ENCODE measurements at places on chromosomes 4 and X.

- no peak for DNase-seq
These were observed 415.0 kb downstream of the ZNF674 start for GRCh38 chrX:46130247-46130646.

DNA sequence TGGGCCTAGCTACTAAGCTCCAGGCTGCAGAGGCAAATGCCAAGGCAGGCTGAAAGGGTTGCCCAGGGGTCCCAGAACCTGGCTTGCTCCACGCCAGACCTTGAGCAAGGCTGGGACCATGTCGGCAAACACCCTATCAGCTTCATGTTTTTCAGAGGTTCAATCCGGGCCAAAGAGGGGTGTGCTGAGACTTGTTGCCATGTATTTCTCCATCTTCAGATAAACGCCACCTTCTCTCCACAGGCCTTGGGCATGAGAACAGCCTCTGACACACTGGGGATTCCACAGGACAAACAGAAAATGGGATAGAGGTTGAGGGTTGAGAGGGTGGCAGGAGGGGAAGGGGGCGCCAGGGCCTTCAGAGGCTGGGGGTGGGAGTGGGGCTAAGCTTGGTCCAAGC lies 8.6 kb downstream of the PJA1 start:
- no peak for DNase-seq

GRCh38 chrX:53743244-53743643 lies 56.7 kb upstream of the HUWE1 start:
- DNase-seq = no peak

DNA sequence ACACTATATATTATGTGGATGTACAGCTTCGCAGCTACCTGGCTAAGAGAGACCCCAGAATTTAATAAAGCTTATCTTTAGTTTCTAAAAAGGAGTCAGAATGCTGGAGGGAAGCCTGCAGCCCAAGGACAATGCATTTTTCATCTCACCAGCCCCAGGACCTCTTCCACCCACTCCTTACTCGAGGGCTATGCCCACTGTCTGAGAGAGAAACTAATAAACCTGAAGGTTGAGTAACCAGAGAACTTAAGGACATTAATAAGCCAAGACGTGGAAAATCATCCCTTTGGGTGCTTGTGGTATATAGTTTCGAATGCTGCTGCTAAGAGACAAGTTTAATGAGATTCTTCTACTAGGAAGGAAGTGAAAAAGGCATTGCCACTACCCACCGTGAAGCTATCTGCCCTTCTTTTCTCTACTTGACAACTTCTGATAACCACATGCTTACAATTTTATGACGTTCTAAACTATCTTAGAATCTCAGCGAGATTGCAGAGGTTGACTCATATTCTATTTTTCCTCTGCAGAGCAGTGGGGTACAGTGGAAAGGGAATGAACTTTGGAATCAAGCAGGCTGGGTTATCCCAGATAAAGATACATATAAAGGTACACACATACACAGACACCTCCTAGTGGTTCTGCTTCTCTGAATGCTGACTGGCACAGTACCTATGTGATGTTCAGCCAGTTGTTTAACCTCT lies 3.3 kb downstream of the RELL1 start:
- no peak for DNase-seq

- no peak for DNase-seq
These were observed 163.6 kb upstream of the PLAC1 start for GRCh38 chrX:134821901-134822300.

- DNase-seq = peak; percentile 1
These were observed 33.3 kb downstream of the ARX start for GRCh38 chrX:24982306-24982965.

DNA sequence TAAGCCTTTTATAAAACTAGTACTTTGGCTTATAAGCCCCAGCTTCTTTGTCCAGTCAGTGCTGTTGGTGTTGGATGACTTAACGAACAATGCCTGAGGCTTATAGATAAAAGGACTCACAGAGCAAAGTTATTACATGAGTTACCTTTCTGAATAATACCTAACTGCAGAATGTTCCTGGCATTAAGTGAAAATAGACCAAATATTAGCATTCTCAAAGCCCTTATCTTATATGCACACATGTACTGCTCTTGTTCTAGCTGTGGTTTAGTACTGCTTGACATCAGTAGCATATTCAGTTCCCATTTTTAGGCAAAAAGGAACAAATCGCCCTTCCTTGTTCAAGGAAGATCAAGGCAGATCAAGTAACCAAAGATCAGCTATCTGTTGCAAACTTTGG lies 131.6 kb downstream of the ZNF330 start:
- DNase-seq = no peak

GRCh38 chrX:110394651-110395050 lies 36.0 kb downstream of the RTL9 start:
- DNase-seq = no peak

All from fibroblast of skin of left quadriceps (primary cell).